ENCODE measurements at places on chromosomes 1 and 21.

- no peak for DNase-seq
Observed at GRCh38 chr1:204172404-204173029, 6.4 kb upstream of the REN start.

DNA sequence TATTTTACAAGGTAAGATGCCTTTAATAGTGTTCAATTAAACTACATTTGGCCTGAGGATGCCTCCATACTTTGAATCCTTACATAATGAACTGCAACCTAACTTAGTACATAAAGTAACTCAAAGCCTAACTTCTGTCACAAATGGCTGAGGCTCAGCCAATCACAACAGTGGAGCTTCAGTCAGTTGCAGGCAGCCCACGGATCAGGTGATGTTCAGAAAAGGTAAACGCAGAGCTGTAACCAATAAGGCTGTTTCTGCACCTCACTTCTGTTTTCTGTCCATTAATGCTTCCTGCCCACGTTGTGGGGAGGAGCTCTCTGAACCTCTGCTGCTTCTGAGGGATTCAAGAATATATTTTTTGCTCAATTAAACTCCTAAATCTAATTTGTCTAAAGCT is 94.8 kb upstream of the KIAA0040 start:
- DNase-seq, result no peak

DNA sequence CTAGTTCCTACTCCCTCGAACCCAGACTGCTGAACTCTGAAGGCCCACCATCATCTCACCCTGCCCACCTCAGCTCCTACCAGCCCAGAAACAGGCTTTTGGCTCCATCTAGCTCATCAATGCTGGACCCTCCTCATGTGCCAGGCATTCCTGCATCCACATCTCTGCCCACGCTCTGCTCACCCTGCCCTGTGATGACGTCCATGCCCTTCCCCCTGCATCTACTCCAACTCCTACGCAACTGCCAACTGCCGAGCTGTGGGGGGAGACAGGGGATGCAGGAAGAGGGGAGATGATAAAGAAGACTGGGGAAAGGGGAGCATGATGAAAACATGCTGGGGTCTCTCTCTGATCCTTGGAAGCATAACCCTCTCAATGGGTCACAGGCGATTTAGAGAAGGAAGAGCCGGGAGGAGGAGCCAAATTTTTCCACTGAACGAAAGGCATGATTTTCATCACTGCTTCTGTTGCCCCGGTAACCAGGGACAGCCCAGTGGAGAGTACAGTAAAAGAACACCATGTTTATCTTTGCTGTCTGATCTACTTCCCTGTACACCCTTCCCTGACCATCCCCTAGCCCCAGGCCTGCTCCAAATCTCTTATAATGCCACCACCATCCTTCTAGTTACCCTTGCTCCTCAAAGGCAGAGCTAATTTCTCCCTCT is 44.3 kb downstream of the CD34 start:
- DNase-seq, result peak; percentile 41

DNA sequence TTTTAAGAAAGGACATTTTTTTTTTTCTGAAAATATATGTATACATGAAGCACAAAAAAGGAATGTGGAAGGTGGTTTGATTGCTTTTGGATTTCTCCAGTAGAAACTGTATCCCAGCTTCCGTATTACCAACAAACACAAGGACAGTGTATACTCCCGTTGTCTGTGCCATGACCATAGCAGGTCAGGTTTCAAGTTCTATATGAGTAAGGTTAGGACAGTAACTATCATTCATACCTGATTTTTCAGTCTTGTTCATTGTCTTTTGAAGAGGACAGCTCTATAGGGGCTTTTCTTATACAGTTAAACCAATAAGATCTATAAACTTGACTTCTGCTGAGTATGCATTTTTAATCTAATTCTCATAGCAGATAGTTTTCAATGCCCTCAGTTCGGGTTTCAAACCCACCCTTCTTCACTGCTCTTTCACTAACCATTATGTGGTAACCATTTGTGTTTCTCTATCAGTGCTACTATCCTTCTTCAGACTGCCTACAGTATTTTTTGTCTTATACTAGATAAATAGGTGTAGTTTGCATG is 19.6 kb downstream of the UBAP2L start:
- no peak for DNase-seq

DNA sequence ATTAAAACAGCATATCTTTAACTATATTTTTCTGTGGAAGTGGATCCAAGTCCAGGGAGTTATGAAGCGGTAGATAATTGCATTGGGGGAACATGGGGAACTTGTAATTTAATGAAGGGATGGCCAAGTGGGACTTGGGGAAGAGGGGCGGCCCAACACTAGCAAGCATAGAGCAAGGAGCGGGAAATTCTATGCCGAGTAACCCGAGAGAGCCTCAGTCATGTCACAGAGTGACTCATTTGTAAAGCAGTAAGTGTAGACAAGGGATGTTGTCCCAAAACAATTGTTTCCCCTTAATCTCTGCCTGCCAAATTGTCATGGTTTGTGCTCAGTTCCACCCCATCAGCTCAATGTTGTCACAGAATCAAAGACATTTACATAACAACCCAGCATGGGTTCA is 620.1 kb downstream of the AJAP1 start:
- DNase-seq, result no peak

GRCh38 chr1:228337711-228338520 is 68.7 kb downstream of the TRIM11 start:
- no peak for DNase-seq

GRCh38 chr1:206909161-206909882 is 12.1 kb downstream of the IL24 start:
- DNase-seq, result no peak

- DNase-seq, result no peak
Observed at GRCh38 chr1:24692351-24692980, 49.4 kb downstream of the SRRM1 start.

Measured in fibroblast of the aortic adventitia (primary cell).